ENCODE measurements at places on chromosomes 16 and 17. TPM values are rescaled to one million over a fixed set of nuclear protein-coding genes. Genes with fewer than 3 reads are reported as not detected.

DNA sequence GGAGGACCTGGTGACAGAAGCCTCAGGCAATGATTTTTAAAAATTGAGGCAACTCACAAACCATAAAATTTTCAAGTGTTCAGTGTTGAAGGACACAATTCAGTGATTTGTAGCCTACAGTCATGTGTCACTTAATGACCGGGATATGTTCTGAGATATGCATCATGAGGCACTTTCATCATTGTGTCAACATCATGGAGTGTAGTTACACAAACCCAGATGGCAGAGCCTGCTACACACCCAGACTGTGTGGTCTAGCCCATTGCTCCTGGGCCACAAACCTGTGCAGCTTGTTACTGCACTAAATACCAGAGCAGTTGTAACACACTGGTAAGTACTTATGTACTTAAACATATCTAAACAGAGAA lies 1.6 kb downstream of the PRSS41 start:
- DNase-seq = peak; percentile 30

- DNase-seq = no peak
These were observed 205.4 kb downstream of the CCDC182 start for GRCh38 chr17:57539529-57540301.

- no peak for DNase-seq
These were observed 29.4 kb downstream of the RPH3AL start for GRCh38 chr17:323181-323580.

GRCh38 chr17:41824086-41824485 lies 11.3 kb downstream of the FKBP10 start:
- DNase-seq = no peak

GRCh38 chr17:61504697-61505096 lies 52.5 kb downstream of the TBX4 start:
- peak; percentile 72 for DNase-seq

GRCh38 chr17:38338053-38338452 lies 5.7 kb downstream of the GPR179 start:
- DNase-seq = no peak

DNA sequence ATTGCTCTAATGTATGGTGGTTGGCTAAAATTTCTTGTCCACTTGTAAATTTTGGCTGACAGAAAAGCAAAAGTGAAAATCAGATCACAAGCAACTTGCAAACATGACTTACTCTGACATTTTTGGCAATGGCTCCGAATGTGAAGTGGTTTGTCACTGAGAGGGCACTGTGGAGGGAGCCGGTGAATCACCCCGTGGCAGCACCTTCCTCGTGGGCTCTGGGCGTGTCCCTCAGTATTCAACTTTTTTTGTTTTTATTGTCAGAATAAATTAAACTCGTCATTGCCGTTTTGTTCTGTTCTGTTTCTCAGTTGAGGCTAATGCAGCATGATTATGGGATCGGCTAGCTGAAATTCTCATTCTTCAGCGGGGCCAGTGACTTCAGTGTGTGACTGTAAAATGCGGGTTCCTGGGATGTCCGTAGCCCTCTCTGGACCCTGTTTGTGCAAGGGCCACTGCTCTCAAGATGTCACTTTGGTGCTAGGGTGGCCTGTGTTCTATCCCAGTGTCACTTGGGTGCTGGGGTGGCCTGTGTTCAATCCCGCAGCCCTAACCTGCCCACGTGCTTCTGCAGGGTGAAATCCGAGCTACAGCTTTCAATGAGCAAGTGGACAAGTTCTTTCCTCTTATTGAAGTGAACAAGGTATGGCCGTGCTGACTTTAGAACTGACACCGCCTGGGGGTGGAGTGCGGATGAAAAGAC lies 48.8 kb downstream of the RPA1 start:
- no peak for DNase-seq

DNA sequence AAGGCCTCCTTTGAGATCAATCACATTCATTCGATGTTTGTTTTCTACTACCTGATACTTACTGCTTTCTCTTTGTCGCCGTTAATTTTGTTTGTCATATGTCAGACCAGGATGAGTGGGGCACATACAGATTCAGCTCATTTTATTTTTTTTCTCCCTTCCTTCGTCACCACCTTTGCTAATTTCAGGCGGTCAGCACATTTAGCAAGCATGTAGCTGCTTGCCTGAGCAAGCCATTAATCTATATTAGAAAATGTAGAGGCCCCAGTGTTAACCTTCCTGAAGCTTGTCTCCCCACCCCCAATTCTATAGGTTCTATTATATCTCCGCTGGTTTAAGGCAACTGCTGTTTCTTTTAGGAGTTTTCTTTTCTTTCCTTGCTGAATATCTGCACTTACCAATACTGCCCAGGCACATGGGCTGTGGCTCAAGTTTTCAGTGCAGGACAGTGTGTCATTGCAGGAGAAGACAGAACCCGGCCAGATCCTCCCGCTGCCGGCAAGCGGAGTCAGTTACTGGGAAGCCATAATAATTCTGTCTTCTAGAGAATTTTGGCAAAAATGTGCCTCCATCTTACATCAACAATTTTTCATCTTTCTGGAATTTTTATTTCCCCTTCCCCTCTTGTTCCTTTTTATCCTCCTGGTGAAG lies 714.3 kb downstream of the WWOX start:
- no peak for DNase-seq

DNA sequence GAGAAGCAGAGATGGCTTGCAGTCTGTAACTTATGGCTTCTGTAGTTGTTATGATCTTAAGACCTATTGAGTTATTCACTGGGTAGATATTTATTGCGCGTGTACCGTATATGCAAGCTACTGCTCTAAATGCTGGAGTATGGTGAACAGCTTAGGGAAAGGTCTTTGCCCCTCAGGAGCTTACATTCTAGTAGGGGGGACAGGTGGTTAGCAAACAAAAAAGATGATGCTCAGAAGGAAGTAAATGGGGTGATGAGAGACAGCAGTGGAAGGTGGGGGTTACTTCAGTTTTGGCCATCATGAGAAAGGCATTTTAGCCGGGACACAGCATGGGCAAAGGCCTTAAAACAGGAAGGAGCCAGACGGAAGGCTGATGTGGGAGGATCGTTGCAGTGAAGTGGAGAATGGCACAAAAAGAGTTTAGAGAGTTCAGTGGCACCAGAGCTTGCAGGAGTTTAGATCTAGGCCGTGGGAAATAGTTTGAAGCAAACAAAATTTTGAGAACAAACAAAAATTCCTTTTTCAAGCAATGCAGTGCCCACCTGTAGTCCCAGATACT lies 2.1 kb downstream of the ARMC7 start:
- DNase-seq = no peak

GRCh38 chr16:67917852-67918236 lies 13.8 kb downstream of the CTRL start:
- DNase-seq = peak; percentile 75

DNA sequence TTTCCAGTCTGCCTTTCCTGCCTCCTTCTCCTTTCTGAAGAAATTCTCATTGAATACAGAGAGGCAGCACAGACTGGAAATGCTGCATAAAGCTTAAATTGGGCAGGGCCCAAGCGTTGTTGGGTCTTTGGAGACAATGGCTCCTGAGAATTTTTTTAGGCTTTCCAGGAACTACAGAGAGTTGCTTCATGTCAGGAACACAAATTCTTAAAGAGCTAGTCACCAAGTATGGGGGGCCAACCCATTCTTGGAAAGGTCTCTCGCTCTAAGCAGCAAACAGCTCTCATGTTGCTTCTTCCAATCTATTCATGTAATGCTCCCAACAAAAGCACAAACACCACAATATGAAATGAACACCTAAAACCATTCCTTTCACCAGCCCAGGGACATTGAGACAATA lies 6.9 kb downstream of the HNF1B start:
- peak; percentile 29 for DNase-seq

GRCh38 chr17:56985371-56986162 lies 7.6 kb downstream of the SCPEP1 start:
- DNase-seq = no peak

GRCh38 chr17:7113273-7114071 lies 1.1 kb downstream of the ASGR2 start:
- no peak for DNase-seq

DNA sequence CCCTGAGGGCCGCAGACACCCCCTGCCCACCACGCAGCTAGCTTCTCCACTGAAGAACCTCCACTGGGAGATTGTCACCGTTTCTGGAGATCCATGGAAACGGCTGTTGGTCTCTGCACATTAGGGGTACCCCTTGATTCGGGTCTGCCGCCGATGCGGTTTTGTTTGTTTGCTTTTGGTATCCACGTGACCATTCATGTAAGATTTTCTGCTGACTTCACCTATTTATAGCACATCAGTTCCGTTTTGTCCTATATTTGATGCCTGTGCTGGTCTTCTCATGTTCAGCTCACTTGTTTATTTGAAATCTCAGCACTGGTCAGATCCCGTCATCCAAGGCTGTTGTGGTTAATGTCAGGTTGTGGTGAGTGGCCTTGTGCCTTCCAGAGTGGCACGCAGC lies 21.1 kb downstream of the CRAMP1 start:
- no peak for DNase-seq

DNA sequence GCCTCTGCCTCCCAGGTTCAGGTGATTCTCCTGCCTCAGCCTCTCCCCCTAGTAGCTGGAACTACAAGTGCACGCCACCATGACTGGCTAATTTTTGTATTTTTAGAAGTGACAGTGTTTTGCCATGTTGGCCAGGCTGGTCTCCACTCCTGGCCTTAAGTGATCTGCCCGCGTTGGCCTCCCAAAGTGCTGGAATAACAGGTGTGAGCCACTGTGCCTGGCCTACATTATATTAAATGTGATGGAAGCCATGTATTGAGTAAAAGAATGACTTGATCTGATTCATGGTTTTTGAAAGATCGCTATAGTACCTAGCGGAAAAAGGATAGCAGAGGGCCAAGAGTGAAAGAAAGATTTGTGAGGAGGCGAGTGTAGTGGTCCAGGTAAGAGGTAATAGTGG lies 2.7 kb upstream of the PPM1D start:
- DNase-seq = no peak

GRCh38 chr17:21551081-21551881 lies 141.0 kb upstream of the KCNJ18 start:
- DNase-seq = peak; percentile 86

DNA sequence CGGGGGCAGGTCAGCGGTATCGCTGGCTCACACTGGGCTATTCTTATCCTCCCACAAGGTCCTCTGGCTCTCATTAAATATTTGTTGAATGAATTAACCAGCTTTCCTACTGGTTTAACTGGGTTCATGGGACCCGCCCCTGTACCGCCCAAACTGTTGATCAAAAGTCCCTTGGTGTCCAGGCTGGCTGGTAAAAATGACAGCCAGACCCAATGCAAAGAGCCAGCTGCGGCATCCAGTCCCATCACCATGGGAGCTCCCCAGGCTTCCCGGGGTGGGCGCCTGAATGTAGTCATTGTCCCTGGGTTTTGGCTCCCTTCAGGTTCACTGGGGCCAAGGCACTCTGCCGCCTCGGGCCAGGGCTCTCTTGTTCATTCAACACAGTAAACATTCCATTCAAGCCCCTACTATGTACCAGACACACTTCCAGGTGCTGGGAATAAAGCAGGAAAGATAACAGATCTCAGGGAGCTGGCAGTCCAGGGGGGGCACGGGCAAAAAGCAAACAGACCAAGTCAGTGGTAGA lies 11.7 kb upstream of the ATP2C2 start:
- DNase-seq = peak; percentile 21

DNA sequence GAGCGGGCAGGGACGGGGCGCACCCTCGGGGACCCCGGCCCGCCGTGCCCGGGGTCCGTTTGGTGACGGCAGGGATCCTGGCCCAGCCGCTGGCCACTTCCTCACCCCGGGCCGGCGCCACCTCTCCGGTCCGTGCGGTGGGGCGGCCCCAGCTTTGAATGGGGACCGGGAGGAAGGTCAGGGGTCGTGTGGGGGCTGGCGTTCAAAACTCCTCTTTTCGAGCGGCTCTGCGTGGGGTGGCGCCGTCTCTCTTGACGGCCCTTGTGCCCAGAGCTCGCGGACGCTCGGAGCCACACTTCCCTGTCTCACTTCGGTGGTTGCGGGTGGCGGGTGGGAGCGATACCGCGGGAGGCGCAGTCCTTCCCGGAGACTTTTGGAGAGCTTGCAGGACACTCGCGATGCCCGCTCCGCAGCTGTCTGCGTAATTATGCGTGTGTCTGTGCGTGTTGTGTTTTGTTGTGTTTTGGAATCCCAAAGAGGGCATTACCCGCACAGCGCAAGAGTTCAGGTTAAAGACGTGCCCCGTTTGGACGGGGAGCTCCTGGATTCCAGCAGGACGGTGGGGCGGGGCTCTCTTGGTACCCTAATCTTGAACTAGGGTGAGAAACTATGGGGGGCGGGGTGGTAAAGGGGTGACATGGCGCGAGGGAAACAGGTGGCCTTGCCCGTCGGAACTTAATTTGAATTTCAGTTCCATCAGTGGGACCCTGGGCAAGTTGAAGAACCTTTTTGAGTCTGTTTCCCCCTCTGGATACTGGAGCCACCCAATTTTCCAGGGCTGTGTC lies 637 bp downstream of the PLCG2 start:
- DNase-seq = peak; percentile 15

DNA sequence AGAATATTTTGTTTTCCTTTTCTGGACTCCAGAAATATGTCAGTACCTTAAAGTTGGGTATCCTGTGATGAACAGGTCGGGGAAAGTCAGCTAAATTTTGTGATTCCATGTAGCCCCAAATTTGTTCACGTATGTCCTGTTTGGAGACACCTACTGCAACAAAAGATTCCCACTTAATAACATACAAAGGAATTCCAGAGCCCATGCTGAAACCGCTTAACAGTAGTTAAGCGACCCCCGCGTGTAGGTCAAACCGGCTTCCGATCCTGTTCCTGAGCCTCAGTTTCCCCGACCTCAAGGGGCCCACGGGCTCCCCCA lies 477 bp downstream of the MTHFSD start:
- no peak for DNase-seq

- no peak for DNase-seq
These were observed 34.6 kb downstream of the TBCD start for GRCh38 chr17:82786427-82786826.

DNA sequence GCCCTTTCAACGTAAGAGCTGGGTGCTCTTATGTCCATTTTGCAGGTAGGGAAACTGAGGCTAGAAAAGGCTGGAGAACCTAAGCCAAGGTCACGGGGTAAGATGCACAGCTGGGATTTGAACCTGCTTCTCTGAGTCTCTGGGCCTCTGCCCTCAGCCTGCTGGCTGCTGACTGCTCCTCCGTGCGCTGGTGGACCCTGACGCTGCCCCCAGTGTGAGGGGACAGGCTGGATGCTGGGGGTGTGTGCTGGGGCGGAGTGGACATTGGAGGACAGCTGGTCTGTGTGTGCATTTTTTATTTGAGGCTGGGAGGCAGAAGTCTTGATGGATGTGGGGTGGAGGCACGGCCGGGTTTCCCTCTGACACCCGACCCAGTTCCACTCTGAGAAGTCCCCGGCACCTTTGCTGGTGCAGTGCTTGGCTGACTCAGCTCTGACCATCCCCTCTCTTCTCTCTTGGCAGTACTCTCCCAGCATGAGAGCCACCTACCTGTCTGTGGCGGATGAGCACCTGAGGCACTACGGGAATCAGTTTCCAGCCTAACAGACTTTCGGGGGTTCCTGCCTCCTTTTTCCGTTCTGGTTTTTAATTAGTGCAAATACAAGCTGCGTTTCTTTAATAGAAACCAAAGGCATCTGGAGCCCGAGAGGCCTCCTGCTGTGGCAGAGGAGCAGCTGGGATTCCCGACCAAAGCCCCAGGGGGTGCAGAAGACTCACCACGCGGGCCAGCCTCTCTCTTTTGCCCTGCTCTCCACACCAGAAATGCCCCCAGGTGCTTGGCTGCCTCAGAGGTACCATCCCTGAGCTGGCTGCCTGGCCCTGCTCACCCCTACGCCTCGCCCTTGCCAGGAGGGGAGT lies 14.1 kb upstream of the DNAI2 start:
- DNase-seq = no peak

- no peak for DNase-seq
These were observed 5.6 kb upstream of the TBX2 start for GRCh38 chr17:61393904-61394629.

The HEATR9 gene
- total RNA-seq = not detected

The ELOB gene
- total RNA-seq = 262 TPM

The BRD7 gene
- 56.7 TPM for total RNA-seq

The MT2A gene
- total RNA-seq = 248 TPM

The SLFN11 gene
- total RNA-seq = 66.6 TPM

The MEFV gene
- total RNA-seq = 0.21 TPM

The HEXIM1 gene
- total RNA-seq = 7.2 TPM
